Activated CD4-positive, alpha-beta T cell treated with anti-CD3 and anti-CD28 coated beads, Interleukin-2, amount 50 U/mL, for 24 hours (primary cell): ENCODE measurements at places on chromosomes 11 and 22.

GRCh38 chr22:24982301-24983056 lies 30.0 kb downstream of the KIAA1671 start:
- no peak for DNase-seq

- peak; percentile 35 for DNase-seq
Measured at GRCh38 chr22:22810018-22810427, 77.6 kb upstream of the IGLL5 start.

GRCh38 chr11:63616953-63617352 lies 2.7 kb upstream of the PLAAT3 start:
- no peak for DNase-seq

- DNase-seq, result no peak
Measured at GRCh38 chr22:37782340-37783168, 25.2 kb upstream of the GCAT start.

GRCh38 chr11:132361011-132361550 lies 990.7 kb downstream of the NTM start:
- DNase-seq, result no peak

DNA sequence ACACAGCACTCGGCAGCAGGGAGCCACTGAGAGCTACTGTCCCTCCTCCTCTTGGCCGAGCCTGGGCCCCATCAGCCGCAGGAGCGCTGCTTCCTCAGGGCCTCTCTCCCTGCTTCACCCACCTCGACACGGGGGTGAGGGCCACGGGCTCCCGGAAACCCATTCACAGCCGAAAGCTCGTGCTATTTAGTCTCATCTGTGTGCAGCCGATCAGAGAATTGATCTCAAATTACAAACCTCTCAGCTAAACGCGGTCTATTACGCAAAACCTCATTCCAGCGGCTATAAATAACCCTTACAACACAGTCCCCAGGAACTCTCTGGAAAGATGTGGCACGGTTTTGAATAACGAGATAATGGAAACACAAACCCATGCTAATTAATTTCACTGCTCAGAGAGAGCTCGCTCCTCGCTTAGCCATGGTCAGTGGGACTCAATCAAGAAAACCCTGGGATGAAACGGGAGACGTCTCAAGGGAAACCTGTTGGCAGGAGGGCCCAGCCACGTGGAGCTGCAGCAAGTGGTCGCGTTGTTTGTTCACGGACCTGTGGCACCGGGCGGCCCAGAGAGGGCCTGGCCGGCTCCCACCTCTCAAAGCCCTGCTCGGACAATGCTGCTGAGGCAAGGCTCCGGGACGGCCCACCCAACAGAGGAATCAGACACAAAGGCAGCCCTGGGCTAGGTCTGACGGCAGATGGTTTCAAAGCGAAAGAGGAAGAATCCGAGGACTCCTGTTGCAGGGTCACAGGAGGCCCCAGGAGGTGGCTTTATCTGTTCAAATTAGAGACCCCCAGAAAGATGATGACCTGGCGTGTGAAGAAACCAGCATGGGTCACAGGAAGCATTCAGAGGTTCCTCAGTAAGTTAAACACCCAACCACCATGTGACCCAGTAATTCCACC lies 210.5 kb downstream of the CTTN start:
- no peak for DNase-seq

- DNase-seq, result no peak
Measured at GRCh38 chr11:81569999-81570398, 1163.7 kb downstream of the FAM181B start.

DNA sequence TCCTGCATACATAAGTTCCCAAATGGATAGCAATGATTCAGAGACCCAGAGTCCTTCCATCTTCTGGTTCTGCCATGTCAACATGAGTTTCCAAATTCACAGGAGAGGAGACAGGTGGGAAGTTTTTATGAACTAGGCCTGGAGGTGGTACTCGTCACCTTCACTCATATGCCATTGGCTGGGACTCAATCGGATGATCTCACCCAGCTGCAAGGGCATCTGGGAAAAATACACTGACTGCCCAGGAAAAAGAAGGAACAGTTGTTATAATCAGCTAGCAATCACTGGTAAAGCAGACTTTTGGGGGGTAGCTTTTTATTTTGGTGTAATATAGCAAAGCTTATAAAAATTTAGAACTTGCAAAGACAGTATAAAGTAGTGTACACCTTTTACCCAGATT lies 83.9 kb downstream of the OTOG start:
- no peak for DNase-seq
